ENCODE measurements at places on chromosomes 7 and 10. TPM values are rescaled to one million over a fixed set of nuclear protein-coding genes. Genes with fewer than 3 reads are reported as not detected.

DNA sequence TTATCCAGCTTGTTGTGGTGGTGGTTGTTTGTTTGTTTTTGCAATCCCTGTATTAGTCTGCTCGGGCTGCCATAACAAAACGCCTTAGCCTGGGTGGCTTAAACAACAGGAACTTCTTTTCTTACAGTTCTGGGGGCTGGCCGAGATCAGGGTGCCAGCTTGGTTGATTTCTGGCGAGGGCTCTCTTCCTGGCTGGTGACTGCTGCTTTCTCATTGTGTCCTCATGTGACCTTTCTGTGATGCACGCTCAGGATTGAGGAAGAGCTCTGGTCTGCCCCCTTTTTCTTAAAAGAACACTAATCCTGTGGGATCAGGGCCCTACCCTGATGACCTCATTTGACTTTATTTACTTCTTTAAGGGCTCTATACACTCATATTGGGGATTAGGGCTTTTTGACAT is 107.1 kb upstream of the NRP1 start:
- H3K27me3 ChIP-seq, result no peaks in the 10 kb centered on the region
- H3K27ac ChIP-seq, result no peak overlapping the region
- H3K4me3 ChIP-seq, result no peak overlapping the region
- DNase-seq, result no peak
- no peaks in the 10 kb centered on the region for H3K4me1 ChIP-seq

The PPP1R17 gene
- not detected for total RNA-seq

The ARHGAP22 gene
- total RNA-seq, result 1.6 TPM

- no peaks in the 10 kb centered on the region for H3K36me3 ChIP-seq
- H3K4me3 ChIP-seq, result no peak overlapping the region
- H3K27ac ChIP-seq, result no peak overlapping the region
- no peaks in the 10 kb centered on the region for H3K4me1 ChIP-seq
- no peaks in the 10 kb centered on the region for H3K27me3 ChIP-seq
These were observed 259.6 kb downstream of the USP6NL start for GRCh38 chr10:11351801-11352200.

The OPN4 gene
- total RNA-seq, result not detected

DNA sequence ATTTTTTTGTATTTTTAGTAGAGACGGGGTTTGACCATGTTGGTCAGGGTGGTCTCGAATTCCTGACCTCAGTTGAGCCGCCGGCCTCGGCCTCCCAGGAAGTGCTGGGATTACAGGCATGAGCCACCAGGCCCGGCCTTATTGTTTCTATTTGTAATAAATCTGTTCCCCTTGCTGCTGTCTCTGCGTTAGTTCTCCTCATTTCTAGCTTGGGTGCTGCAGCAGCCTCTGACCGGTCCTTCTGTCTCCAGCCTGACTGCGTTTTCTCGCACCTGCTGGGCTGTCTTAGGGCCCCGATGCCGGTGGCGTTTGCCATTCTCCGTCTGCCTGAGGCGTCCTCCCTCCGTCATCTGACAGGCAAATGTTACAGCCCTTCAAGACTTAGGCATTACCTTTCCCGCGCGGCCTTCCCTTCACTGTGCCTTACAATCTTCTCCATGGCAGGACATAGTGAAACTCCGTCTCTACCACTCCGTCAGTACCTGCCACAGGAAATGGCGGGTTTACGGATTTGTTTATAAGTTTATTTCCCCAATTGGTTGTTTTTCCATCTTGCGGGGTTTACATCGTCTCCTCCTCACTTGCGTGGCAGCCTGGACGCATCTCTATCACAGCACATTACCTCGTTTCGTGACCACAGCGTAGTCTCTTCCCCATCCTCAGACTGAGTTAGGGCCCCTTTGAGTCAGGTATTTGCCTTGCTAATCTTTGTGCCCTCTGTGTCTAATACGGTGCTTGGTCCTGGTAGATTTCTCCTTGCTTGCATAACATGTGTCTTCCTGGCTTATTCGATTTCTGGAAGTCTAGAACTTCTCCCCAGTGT is 2.3 kb upstream of the GIMAP8 start:
- no peak for DNase-seq
- H3K27ac ChIP-seq, result no peak overlapping the region
- H3K4me3 ChIP-seq, result no peak overlapping the region
- peaks cover 16% of the 10 kb centered on the region for H3K4me1 ChIP-seq

GRCh38 chr7:122018032-122018431 is 126.0 kb downstream of the AASS start:
- H3K27me3 ChIP-seq, result no peaks in the 10 kb centered on the region
- no peaks in the 10 kb centered on the region for H3K36me3 ChIP-seq
- H3K4me1 ChIP-seq, result no peaks in the 10 kb centered on the region
- no peak for DNase-seq
- no peak overlapping the region for H3K4me3 ChIP-seq

Data from body of pancreas (tissue), 4 donors.